Small intestine (tissue), 16 donors: ENCODE measurements at places on chromosomes 5 and 9. TPM values are rescaled to one million over a fixed set of nuclear protein-coding genes. Genes with fewer than 3 reads are reported as not detected.
A peak's percentile ranks its signal among the peaks of the same experiment; 100 is the strongest.

DNA sequence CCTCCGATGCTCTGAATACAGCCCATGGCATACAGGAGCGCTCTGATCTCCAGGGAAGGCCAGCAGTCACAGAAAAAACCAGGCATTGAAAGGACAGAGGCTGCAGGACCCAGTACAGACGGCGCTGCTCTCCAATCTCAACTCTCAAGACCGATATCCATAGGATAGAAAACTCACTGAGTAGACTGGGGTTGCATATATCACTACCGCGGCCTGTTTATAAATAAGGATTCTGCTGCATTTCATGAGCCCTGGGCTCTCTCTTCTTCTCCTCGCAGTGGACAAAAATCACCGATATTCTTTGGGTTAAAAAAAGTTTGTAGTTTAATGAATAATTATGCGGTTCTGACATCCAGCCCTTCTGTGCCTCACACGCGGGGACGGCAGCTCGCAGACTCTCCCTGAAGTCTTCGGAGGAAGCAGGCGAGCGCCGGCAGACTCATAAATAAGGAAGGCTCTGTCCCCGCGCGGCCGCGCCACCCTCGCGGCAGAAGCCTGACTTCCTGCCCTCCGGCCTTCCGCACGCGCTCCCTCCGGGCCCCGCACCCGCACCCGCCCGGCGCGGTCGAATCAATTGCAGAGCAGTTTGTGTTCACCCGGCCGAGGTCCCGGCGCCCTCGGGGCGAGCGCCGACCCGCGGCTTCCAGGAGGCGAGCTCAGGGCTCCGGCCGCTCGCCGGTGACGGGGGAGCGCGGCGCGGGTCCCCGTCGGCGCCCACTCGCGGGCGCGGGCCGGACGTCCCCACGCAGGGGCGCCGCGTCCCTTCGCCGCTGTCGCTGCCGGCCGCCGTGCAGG, at the start of gene FAM78A:
FAM78A (minus strand) TSS at position 417 of the 795 bp plus-strand sequence; CDS start at position 86, 331 bp downstream.
- DNase-seq = peak; percentile 21

- no peak for DNase-seq
Observed at GRCh38 chr5:34487159-34487879, 168.8 kb upstream of the RAI14 start.

DNA sequence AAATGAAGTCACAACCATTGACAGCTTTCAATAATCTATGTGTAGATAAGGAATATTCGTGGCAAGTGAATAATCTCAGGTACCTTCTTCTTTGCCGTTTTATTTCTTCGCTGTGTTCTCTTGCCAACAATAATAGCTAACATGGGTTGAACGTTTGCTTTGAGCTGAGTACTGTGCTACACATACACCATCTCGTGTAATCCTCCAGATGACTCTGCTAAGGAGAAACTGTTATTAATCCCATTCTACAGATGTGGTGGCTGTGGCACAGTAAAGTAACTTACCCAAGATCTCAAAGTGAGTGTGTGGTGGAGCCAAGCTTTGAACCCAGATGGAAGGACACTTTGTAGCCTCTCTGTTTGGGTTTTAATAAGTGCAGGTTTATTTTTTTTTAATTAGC, 179.7 kb downstream of the C9orf152 start:
- DNase-seq = no peak

- DNase-seq = no peak
Observed at GRCh38 chr5:95899829-95900228, 61.8 kb downstream of the ELL2 start.

GRCh38 chr9:21681641-21682040, 120.8 kb upstream of the MTAP start:
- peak; percentile 14 for DNase-seq

GRCh38 chr9:94178927-94179326, 80.2 kb upstream of the ZNF169 start:
- DNase-seq = no peak

DNA sequence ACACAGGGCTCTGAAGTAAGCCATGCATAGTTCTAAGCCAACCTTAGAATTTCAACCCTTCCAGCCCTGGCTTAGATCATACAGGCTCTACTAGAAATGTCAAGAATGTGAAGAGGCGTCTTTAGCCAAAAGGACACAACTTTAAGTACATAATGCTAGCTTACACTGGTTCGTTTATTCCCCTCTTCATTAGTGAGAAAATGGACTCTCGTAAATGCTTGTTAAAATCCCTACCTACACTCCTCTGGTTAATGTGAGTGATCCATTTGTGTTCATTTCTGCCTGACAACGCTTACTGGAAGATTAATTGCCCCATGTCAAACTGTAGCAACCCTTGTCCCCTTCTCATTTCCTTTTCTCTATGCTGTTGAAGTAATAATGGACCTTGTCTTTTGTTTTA, 149.3 kb upstream of the POU5F2 start:
- DNase-seq = peak; percentile 68

GRCh38 chr9:124802426-124802825, 25.5 kb downstream of the OLFML2A start:
- DNase-seq = no peak

- DNase-seq = no peak
Observed at GRCh38 chr9:111915425-111915758, 18.8 kb downstream of the UGCG start.

- DNase-seq = peak; percentile 88
Observed at GRCh38 chr9:97740848-97741821, 44.0 kb upstream of the XPA start.

DNA sequence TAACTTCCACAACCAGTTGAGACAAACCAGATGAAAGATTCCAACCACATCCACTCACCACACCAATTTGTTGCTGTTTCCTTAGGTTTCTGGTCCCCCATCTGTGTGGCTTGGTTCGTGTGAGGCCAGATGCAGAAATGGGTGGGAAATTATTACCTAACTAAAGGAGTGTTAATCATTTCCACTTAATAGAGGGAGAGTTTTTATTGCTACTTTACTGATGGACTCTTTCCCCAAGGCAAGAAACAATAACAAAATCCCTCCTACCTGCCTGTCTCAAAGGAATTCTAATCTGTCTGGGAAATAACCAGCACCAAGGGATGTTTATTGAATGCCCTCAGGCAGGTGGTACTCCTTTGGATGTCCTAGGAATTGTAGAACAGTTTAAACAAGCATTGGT, 76.3 kb downstream of the TMEM167A start:
- DNase-seq = peak; percentile 21

GRCh38 chr9:29806937-29807618, 2233.8 kb upstream of the C9orf72 start:
- DNase-seq = no peak

GRCh38 chr5:85334-85995, 6.5 kb upstream of the PLEKHG4B start:
- no peak for DNase-seq

The PTGR1 gene
- 433 TPM for polyA plus RNA-seq

The IFNA8 gene
- not detected for polyA plus RNA-seq

The GHR gene
- 1.9 TPM for polyA plus RNA-seq

The CEP72 gene
- polyA plus RNA-seq = 1.1 TPM
